ENCODE measurements at places on chromosomes 5 and 9. TPM values are rescaled to one million over a fixed set of nuclear protein-coding genes. Genes with fewer than 3 reads are reported as not detected.
A peak's percentile ranks its signal among the peaks of the same experiment; 100 is the strongest.

The RAD17 gene
- total RNA-seq, result 96.8 TPM

The INSL4 gene
- not detected for total RNA-seq

The SLCO4C1 gene
- total RNA-seq, result not detected

The ZDHHC11B gene
- total RNA-seq, result 0.29 TPM

The C9orf153 gene
- 0.27 TPM for total RNA-seq

The CCL21 gene
- total RNA-seq, result not detected

The ACOT12 gene
- total RNA-seq, result not detected

The MFAP3 gene
- total RNA-seq, result 24.4 TPM

The JAKMIP2 gene
- 14.5 TPM for total RNA-seq

DNA sequence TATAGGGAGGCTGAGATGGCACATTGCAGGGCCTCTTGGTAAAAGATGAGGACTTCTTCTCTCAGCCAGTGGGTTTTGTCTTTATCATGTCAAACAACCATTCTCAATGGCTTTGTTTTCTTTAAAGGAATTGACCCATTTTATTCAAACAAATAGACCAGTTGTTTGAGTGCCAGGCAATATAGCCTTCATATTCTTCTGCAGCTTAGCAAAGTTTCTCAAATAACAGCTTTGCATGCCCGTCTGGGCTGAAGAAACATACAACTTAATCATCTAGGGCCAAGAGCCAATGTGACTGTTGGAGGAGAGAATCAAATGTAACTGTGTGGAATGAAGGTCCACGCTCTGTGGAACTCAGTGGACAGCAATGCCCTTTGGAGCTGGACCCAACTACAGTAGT lies 57.4 kb upstream of the ADRA1B start:
- DNase-seq, result no peak

DNA sequence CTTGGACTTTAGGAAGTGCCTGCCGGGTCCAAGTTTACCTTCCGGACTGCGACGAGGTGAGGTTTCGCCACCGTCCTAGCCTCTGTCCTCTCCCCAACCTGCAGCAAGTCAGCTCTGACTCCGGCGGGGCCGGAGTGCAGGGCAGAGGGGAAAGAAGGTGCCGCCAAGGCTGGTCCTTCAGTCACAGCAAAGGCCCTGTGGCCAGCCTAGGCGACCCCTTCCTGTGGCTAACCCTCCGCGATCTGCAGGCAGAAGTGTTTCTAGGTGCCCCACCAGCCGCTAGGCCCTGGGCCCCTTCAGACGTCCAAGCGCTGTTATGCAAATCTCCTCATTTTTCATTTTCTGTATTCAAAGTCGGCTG lies 11.1 kb upstream of the NKX2-5 start:
- DNase-seq, result no peak

GRCh38 chr5:80759866-80760577 lies 105.2 kb upstream of the DHFR start:
- DNase-seq, result no peak

- DNase-seq, result no peak
These were observed 481.0 kb upstream of the RGMB start for GRCh38 chr5:98292496-98292895.

DNA sequence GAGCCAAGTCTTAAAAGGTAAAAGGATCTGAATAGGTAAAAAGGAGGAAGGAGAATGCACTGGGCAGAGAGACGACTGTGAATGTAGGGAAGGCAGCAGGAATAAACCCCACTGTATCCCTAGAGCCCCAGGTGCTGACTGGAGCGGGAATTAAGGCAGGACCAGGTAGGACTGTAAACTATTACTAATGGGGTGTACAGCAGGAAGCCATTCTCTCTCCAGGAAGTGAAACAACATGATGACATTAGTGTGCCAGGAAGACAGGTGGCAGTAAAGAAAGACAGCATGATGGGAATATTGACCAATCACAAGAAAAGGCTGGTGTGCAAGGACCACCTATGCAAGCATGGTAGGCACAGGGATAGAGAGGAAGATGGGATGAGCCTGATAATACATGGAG lies 433.0 kb downstream of the DNAH5 start:
- DNase-seq, result no peak

DNA sequence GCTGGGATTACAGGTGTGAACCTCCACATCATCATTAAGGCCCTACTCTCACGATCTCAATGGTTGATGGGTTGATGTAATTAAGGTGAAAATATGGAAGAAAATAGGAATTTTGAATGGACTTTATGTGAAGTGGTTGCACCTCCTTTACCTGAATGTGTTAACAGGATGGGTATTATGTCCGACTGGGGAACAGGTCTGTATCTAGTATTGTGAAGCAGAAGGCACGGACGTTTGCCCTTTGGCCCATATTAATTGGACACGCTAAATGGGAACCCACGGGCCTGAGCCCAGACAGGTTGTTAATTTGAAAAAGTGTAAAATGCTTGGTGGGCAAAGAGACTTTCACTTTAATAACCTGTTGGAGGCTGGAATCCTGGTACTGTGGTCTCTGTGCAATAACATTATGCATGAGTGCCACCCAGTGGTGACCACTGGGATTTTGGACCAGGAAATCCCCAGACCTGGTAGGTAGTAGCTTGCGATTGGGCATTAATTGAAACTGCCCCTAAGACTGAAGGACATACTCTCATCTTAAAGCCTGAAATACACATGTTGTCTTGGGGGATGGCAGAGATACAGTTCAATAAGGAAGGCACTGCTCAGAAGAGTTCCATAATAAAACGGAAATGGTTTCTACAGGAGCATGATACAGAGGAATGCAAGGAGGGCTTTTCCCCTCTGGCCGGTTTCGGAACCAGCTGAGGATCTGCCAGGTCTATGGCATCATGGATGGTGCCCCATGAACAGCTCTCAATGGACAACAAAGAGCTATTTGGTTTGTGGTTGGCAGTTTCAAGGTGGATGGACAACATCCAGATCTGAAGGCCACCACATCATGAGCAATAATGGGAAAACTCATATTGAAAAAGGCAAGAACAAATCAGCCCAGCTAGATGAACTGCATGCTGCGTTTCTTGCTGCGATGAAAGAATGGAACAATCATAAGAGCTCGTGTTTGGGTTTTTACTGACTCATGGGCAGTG lies 26.2 kb upstream of the BICD2 start:
- peak; percentile 84 for DNase-seq

DNA sequence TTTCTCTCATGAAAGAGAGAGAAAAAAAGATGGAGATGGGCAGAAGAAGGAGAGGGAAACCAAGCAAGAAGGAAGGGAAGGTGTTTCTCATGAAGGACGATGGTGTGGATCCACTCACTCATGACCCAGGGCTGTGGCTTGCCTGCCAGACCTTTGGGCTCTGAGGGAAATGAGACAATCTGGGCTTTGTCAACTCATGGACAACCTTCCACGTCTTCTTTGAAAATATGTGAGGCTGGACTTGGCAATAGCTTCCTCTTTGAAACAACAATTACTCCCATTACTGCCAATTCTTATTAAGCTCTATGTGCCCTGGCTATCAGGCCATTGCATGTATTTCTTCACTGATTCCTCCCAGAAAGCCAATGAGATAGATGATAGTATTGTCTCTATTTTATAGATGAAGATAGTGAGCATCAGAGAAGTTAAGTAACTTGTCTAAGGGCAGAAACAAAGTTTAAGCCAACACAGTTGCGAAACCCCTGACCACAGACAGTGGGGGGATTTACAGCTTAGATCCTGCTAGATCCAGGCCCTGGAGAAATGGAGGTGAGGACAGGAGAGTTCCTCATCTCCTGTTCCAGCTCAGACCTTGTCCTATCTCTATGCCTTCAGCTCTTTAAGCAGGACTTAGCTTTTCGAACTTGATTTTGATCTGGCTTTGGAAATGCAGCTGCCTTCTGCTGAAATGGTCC lies 132.4 kb downstream of the GCNT1 start:
- DNase-seq, result no peak

GRCh38 chr5:65015767-65016166 lies 247.0 kb downstream of the CWC27 start:
- no peak for DNase-seq

DNA sequence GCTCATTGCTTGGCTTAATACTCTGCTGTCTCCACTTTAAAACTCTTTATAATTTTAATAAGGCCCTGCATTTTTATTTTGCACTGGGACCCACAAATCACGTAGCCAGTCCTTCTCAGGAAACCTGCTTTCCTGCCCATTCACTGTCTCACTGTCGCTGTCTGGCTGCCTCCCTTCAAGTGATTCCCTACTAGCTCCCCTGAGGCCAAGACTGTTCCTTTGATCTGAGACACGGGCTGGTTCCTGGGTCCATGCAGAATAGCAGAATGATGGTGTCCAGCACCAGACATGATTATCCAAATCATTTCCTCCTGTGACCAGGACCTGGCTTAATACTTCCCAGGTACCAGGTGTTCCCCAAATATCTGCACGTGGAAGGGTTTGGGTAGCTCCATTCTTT lies 597.1 kb upstream of the KLF4 start:
- DNase-seq, result no peak

DNA sequence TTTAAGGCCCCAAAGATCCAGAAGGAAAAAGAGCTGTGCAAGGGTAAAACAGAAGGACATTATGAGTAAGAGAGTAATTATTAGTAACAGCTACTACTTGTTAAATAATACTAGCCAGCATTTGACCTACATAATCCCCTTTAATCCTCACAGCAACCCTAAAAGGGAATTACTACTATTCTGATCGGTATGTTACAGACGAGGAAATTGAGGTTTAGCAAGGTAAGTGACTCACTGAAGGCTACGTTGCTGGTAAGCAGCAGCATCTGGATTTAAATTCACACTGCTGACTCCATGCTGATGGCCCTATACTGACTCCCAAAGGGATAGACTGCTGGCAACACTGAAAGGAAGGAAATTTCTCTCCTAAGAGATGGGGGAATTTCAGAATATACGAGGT lies 3.7 kb upstream of the FSD1L start:
- no peak for DNase-seq

DNA sequence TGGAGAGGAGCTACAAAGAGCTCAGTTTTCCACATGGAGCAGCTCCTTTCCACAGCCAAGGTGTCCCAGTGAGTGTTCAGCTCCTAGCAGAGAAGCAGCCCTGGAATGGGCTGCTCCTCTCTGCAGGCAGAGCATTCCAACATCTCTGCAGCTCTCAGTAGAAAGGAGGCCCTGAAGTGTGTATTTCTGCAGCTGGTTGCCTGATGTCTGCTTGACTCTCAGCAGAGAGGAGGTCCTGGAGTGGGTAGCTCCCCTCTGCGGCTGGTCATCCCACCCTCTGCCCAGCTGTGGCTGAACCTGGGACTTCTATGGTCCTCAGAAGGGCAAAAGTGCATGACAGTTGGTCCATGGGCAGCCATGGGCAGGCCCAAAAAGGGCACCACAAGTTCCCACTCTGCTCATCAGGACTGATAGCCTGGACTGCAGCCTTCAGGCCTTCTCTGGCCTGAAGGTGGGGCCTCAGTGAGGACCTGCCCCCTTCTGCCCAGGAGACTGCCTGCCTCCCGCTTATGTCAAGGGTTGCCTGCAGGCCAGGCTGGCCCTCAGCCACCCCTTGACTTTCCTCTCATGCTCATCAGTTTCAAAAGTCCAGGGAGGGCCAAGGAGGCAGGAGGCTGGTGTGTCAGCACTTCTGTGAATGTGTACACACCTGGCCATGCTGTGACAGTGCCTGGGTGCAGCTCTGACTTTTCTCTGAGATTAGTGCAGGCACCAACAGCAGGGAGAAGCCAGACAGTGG lies 605.9 kb upstream of the FAM174A start:
- DNase-seq, result no peak

GRCh38 chr5:23284656-23285055 lies 222.8 kb upstream of the PRDM9 start:
- DNase-seq, result no peak

DNA sequence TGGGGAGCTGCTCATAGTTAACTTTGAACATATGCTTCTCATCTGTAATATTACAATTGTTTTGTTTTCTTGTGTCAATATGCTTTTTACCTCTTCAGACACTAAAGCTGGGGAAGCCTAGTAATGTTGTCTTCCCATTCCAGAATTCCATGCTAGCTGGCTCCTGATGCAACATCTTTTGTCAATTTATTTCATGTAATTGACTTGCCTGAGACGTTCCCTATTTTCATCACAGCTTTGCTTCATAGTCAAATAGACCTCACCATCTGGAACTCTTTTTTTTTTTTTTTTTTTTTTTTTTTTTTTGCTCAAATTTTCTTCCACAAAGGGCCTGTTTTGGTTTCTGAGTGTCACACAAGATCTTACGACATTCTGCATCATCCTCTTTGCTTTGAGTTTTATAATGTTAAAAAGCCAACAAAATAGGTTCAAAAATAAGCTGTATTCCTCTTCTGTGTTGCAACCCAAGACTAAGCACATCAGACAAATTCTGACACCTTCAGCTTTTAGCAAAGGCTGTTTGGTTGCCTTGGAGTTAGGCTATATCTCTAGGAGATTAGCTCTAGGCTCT lies 235.2 kb downstream of the NR3C1 start:
- DNase-seq, result no peak

DNA sequence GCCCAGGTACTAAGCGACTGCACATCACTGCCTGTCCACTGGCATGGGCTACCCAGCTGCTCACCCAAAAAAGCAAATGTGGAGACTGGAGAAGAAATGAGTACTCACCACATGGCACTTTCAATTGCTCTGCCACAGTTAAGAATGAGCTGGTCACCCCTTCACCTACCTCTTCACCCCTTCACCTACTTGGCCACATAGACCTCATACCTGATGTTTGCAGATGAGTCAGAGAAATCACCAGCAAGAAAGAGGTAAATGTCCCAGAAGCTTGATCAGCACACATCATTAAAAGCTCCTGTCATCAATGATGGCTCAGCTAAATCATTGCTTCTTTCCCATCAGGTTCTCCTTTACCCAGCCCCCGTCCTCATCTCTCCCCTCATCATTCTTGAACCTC lies 7.6 kb upstream of the PRUNE2 start:
- DNase-seq, result no peak

DNA sequence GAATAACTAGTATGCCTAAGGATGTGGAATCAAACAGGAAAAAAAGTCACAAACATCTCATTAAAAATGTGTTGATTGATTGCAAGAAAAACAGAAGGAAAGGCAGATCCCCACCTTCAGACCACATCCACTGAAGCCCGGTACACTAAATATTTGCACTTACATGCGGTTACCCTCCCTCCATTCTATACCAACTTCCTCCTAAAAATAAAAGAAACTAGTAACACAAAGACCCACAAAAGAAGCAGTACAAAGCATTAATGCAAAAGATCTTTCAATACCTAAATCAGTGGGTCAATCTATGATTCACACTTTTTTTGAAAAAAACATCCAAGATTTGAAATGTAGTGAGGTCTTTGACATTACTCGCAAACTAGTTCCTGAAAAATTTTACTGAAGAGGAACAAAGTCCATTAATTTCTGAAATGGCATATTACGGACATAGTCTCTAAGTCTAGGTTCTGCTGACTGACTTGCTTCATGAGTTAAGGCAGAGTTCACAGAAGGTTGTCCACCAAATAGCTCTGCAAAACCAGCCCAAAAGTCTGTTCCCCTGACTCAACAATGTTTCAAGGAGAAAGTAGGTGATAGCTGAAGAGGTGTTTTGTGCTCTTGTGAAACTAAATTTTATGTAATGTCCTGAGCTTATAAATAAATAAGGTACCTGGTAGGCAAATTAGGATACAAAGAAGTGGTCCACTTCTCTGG lies 100.7 kb downstream of the PAM start:
- no peak for DNase-seq

GRCh38 chr9:123544007-123544827 lies 188.2 kb downstream of the CRB2 start:
- DNase-seq, result peak; percentile 55

All from OCI-LY7 (cell line).